Esophagus muscularis mucosa (tissue), 4 donors: ENCODE measurements at places on chromosomes 16 and 17.

DNA sequence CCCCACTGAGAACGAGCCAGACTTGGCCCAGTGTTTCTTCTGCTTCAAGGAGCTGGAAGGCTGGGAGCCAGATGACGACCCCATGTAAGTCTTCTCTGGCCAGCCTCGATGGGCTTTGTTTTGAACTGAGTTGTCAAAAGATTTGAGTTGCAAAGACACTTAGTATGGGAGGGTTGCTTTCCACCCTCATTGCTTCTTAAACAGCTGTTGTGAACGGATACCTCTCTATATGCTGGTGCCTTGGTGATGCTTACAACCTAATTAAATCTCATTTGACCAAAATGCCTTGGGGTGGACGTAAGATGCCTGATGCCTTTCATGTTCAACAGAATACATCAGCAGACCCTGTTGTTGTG, 631 bp downstream of the BIRC5 start:
- no peak for DNase-seq

GRCh38 chr16:4015275-4016004, 100.8 kb downstream of the ADCY9 start:
- no peak for DNase-seq

- no peak for DNase-seq
These were observed 5.6 kb downstream of the PNPO start for GRCh38 chr17:47946929-47947397.

DNA sequence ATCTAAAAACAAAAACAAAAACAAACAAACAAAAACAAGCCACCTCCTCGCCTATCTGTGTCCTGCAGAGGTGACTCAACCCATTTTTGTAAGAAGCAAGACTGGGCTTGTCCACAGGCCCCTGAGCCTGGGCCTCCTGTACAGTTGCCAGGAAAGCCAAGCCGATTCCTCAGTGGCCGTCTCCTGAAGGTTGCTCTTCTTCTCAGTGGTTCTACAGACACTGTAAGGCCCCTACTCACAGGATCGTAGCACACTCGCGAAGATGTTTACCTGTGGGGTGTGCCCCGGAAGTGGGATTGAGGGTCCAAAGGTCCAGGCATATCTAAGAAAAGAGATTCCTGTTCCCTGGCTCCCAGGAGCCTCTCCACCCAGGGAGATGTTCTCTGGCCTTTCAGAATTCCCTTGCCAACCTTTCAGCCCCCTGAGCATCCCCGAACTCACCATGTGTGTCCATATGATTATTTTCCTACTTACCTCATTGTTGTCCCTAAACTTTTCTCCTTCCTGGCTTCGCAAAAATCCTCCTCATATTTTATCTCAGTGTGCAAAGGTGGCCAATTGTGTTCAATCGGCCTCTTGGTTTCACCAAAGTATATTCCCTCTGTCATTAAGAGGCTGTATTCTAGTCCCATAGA, 7.5 kb upstream of the CES3 start:
- DNase-seq, result no peak

DNA sequence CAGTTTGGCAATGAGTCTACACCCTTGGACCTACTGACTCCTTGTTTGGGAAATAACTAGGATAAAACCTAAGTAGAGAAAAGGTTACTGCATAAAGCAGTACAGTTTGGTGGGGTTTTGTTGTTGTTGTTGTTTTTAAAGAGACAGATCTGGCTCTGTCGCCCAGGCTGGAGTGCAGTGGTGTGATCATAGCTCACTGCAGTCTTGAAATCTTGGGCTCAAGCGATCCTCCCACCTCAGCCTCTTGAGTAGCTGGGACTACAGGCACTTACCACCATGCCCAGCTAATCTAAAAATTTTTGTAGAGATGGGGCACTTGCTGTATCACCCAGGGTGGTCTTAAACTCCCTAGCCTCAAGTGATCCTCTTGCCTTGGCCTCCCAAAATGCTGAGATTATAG, 1.2 kb downstream of the PDP2 start:
- DNase-seq, result no peak

GRCh38 chr16:69417520-69418199, 6.8 kb upstream of the CYB5B start:
- no peak for DNase-seq

- no peak for DNase-seq
These were observed 26.1 kb downstream of the RAP1GAP2 start for GRCh38 chr17:2822358-2822757.

DNA sequence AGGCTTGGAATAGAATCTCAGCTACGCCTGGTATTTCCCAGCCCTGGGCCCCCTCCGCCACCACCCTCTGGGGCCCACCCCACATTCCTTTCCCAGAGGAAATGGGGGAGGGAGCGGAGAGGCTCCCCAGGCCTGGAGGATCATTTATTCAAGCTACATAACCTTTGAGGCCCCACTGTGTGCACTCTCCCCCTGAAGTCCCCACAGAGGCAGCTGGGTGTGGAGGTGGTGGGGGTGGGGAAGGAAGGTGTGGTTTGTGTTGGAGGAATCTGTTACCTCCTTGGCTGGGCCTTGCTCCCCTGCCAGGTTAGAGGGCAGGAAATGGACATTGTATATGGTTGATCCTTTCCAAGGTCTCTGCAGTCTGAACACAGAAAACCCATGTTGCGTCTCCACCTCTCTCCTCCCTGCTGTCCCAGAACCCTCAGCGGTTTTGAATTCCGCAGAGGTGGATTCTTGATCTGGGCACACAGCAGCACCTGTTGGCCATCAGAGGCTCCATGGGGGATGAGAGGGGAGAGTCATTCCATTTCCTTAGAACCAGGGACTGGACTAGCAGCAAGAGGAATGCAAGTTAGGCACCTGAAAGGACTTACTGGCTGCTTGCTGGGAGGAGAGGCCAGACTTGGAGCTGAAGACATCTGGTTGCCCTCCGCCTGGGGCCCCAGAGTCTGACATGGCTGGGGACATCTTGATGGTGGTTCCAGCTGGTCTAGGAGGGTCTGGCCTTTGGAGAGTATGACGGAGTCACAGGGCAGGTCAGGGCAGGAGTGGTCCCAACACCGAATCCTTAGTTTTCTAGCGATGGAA, 23.0 kb downstream of the ARHGAP23 start:
- DNase-seq, result no peak

- DNase-seq, result no peak
These were observed 62.9 kb downstream of the SMURF2 start for GRCh38 chr17:64599187-64599676.

DNA sequence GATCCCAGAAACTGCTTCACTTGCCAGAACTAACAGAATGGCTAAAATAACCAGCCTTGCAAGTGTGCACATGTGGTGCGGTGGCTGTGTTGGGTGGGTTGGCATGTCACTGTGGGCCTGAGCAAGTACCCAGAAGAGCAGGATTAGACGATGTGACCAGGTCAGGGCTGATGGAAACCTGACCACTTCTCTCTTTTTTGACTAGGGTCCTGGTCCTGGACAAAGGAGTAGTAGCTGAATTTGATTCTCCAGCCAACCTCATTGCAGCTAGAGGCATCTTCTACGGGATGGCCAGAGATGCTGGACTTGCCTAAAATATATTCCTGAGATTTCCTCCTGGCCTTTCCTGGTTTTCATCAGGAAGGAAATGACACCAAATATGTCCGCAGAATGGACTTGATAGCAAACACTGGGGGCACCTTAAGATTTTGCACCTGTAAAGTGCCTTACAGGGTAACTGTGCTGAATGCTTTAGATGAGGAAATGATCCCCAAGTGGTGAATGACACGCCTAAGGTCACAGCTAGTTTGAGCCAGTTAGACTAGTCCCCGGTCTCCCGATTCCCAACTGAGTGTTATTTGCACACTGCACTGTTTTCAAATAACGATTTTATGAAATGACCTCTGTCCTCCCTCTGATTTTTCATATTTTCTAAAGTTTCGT, 16.7 kb downstream of the ANKRD40 start:
- DNase-seq, result no peak

DNA sequence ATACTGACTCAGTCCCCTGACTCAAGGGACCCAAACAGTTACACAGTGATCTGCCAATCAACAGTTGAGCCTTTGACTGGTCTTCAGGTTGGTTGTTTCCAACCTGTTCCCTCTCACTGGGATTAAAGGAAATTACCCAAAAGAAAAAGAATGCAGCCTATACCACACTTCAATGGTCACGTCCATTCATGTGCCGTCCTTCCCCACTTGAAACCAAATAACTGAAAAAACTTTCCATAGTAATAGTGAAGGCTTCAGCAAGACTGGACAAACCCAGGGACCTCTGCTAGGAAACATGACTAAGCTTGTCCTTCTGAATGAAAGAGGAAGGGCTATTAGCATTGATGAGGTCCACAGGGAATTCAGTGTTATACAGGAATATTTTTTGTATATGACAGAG, 30.6 kb downstream of the MRPS23 start:
- DNase-seq, result no peak

DNA sequence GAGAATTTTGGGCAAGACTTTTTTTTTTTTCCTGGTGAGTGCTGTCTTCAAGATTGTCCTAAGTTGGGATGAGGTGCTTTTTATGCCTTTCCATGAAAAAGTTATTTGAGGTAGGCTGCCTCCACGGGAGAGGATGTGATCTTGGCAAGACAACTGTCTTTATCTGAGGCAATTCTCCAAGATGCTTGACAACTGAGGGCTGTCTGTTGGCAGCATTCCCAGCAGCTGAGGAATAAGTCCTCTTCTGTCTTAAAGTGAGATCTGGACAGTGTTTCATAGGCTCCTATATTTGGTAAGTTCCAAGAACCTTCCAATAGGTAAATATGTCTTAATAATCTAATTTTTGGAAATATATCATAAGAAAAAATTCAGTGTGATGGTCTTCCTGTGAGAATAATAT, 662.0 kb downstream of the CDH11 start:
- no peak for DNase-seq

DNA sequence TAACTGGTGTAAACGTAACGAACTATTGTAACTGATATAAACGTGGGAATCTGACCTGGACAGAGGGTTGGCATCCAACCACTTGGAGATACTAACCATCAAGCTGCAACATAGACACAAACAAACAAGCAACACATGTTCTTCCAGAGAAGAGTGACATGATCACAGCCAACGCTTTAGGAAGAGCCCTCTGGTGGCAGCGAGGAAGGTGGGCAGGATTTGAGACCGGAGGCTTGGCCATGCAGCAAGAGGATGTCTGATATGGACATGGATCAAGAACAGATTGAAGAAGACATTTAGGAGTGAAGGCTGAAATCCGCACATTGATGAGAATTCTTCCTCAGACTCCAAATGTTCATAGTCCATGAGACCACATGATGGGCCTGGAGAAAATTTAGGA, 40.3 kb upstream of the TNRC6A start:
- no peak for DNase-seq

GRCh38 chr17:30160419-30161172, 44.0 kb downstream of the NSRP1 start:
- DNase-seq, result no peak

GRCh38 chr16:27449434-27450195, 47.6 kb downstream of the IL21R start:
- DNase-seq, result no peak

DNA sequence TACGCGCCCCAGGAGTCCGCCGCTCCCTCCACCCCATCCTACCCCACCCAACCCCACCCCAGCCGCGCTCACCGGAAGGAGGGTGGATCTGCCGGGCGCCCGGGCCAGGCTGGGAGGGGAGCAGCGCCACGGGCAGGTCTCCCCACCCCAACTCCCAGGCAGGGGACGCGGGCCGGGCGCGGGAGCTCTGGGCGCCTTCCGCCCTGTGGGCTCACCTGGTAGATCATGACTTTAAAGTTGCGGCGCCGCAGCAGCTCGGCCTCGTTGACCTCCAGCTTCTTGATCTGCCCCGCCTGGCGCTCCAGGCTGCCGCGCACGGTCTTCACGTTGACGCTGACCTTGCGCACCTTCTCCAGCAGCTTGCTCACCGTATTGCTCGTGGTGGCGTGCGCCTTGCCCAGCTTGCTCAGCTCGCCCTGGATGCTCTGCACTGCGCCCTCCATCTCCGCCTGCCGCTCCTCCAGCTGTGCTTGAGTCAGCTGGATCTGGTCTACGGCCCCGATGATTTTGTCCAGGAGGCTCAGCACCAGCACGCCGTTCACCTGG, 571 bp downstream of the CAVIN1 start:
- no peak for DNase-seq

GRCh38 chr16:57664662-57665025, 3.5 kb upstream of the ADGRG3 start:
- DNase-seq, result no peak

DNA sequence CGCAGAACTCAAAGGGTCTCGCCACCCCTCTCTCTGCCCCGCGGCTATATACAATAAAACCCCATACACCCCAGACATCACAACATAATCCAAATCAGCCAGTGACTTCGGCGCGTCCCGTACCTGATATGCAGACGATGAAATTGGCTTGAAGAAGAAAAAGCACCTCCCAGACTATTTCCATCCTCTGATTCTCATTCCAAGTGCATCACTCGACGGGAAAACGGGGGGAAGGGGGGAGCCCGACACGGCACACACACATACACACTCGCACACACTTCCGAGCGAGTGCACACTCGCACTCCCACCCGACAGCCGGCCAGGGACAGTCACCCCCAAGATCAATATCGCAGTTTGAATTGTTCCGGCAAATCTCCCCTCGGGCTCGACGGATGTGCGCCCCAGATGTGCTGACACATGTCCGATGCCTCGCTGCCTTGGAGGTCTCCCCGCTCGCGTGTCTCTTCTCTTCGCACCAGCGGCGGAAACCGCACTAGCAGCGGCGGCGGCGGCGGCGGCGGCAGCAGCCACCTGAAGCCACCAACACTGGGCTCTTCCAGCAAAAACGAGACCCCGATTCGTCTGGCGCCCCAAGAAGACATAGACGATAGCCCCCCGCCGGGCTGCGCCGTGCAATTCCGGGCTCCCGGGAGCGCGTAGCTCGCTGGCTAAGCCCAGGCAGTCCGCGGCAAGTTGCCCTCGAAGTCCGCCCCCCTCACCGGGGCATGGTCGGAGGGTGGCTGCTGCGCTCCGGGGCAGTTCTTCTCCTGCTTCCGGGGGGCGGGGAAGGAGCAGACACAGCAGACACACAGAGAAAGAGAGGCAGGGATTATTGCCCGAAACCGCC, 688 bp downstream of the CA10 start:
- DNase-seq, result no peak

GRCh38 chr16:1573301-1573700, 38.6 kb downstream of the IFT140 start:
- no peak for DNase-seq
